ENCODE measurements at places on chromosomes 7 and 10.

DNA sequence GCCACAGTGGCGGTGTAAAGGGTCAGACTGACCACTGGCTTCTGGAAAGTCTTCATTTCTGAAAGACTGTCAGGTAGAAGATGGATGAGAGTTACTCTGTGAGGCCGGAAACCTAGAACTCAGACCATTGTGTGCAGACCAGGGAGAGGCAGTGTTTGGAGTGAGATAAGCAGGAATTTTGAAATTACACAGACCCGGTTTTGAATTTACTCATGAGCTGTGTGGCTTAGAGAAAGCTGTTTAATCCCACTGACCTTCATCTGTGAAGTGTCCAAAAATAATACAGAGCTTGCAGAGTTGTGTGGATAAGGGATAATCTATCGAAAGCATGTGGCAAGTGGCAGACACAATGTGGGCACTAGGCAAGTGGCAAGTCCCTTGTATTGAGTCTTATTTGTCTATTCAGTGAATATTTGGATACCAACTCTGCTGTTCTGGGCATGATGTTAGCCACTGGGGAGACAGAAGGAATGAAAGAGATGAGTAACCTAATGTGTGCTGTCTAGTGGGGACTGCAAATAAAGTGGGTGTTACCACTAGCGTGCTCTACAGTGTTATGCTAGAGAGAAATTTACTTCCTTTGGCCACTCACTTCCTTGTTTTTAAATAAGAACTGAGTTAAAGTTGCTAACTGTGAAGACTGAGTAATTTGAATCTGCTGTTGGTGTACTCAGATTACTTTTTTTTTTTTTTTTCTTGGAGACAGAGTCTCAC, 69.4 kb downstream of the KIAA1217 start:
- no peak for DNase-seq

DNA sequence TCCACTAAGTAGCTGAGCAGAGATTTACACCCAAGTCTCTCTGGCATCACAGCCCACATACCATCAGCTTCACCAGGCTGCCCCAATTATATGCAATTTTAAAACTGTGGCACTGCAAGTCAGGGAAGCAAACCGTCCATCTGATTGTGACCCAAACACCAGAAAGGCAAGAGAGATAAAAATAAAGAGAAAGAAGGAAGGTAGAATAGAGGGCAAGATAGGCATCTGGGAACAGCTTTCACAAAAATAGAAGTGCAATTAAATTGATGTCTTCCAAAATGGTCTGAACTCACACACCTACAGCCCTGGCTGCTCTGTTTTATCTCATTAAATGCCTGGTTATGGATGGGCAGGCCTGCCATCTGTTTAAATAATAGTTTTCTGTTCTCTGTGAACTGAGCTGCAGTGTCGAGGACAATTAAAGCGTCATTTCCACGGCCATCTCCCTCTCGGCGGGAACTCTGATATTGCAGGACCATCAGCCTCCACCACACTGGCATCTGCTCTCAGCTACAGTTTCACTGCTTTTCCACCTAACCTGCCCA, 509.1 kb downstream of the INHBA start:
- DNase-seq, result no peak

GRCh38 chr7:16609842-16610450, 35.6 kb downstream of the ANKMY2 start:
- no peak for DNase-seq

DNA sequence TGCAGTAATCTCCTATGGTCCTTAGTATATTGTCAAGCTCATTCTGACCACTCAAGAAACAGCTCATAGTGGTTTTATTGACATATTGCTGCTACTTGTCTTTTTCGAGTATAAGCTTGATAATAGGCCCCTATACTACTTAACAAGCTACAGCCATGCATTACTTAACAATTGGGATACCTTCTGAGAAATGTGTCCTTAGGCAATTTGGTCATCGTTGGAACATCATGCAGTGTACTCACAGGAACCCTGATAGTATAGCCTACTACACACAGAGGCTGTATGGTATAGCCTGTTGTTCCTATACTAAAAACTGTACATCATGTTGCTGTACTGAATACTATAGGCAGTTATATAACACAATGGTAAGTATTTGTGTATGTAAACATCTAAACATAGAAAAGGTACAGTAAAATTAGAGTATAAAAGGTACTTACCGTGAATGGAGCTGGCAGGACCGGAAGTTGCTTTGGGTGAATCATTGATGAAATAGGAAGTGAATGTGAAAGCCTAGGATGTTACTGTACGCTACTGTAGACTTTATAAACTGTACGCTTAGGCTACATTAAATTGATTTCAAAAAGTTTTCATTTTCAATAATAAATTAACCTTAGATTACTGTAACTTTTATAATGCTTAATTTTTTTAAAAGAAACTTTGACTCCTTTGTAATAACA, 160.9 kb downstream of the LRRC4 start:
- DNase-seq, result no peak

- no peak for DNase-seq
These were observed 109.1 kb downstream of the SRPK2 start for GRCh38 chr7:105279688-105280007.

DNA sequence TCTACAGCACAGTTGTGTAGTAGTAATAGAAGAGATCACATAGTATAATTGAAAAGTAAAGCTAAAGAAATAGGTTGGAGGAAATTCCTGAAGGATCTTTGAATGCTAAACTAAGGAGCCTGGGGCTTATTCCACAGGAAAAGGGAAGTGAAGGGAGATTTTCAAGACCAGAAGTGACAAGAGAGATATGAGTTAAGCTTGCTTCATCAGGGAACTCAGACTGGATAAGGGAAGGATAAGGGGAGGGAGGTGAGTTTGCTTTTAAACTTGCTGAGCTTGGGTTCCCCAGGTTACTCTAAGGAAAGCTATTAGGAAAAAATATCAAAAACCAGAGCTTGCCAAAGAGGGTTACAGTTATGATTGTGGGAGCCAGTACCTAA, 182.4 kb downstream of the RAPGEF5 start:
- DNase-seq, result no peak

- no peak for DNase-seq
These were observed 251.4 kb downstream of the MAD1L1 start for GRCh38 chr7:1981201-1981877.
